Stimulated activated memory B cell treated with anti-CD40 and anti-IgM and Interleukin-4, amounts not matched to agents 10 μg/mL and 1 μg/mL and 100 μg/mL, for 72 hours (primary cell): ENCODE measurements at places on chromosomes 1 and 21.

GRCh38 chr1:102978874-102979273, 129.4 kb downstream of the COL11A1 start:
- ATAC-seq = no peak

DNA sequence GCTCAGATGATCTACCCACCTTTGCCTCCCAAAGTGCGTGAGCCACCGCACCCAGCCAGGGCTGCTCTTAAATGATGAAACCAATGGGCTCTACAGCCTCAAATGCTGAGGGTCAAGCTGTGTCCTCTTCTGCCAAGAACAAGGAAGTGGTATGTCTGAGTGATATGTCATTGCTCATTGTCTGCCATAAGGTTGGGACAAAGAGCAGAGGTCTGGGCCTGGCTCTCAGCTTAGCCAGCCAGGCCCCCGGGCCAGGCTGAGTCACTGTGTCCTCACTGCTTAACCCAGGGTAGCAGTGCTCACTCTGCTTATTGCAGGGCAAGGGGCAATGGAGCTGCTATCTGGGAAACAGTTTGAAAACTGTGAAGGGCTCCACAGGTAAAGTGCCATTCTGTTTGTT, 8.3 kb upstream of the ETS2 start:
- ATAC-seq = no peak

DNA sequence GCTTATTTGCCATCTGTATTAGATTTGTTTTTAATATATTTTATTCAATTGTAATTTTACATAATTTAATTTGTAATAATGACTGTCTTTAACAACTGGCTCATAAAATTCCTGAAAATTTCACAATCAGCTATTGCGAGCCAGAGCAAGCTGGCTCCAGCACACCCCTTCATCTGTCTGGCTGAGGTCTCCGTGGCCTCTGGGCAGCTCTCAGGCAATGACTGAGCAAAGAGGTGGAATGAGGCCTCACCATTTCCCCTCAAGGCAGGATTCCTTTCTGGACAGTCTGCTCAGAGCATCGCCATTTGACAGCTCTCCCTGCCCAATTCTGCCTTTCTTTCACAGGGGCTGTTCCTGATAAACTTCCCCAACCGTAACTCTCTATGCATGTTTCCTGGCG, 5.8 kb upstream of the KANK4 start:
- no peak for ATAC-seq

DNA sequence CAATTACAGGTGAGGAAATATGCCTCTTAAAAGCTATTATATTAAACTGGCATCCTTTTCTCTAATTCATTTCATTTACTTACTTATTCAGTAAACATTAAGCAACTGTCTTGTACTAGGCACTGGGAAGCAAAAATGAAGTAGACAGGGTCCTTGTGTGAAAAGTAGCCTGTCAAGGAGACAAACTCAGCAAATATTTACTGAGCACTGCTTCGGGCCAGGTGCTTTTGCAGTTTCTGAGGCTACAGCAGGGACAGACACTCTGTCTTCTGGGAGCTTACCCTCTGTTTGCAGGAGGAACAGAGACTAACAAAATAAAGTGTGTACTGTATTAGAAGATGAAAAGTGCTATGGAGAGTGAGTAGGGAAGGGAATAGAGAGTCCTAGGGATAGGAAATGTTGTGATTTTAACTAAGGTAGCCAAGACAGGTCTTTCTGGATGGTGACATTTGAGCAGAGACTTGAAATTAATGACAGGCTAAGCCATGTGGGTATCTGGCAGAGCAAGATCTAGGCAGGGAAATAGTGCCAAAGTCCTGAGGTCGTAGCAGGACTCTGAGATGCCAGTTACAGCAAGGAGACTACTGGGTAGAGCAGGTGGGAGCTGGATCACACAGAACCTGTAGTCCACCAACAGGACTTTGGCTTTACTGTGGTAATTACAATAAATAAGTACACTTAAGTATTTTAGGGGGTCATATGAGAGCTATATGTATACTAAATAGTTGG, 133.0 kb downstream of the ITSN1 start:
- ATAC-seq = no peak

DNA sequence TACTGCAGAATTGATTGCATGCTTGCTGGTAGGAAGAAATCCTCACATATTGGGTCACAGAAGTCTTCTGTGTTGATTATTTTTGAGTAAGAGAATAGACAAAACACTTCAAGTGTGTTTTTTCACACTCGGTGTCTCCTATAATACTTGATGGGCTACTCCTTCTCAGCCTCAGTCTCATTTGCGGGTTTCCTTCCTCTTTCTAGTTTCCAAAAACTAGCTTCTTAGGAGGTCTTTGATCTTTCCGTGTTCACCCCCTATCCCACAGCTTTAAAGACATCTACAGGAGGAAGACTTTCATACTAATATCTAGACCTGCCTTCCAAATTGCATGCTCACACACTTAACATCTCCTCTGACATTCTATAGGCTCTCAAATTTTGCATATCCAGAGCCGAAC, 40.7 kb upstream of the NTPCR start:
- ATAC-seq = no peak

- ATAC-seq = no peak
Measured at GRCh38 chr1:85313888-85314696, 37.7 kb upstream of the BCL10 start.

DNA sequence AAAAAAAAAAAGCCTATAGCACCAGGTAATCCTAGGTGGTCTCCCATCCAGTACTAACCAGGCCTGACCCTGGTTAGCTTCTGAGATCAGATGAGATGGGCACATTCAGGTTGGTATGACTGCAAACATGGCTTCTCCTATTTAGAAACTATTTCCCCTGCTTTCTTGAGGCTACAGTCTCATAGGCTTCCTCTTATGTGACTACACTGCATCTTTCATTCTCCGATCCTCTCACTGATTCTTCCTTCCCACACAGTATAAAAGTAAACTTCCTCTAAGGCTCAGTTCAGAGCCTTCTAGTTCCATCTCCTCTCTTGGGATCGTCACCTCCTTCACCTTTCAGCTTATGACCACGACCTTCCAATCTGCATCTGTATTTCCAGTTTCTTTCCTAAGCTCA, 30.4 kb upstream of the RNF2 start:
- ATAC-seq = no peak

- ATAC-seq = no peak
Measured at GRCh38 chr1:101060992-101061391, 35.4 kb upstream of the DPH5 start.

DNA sequence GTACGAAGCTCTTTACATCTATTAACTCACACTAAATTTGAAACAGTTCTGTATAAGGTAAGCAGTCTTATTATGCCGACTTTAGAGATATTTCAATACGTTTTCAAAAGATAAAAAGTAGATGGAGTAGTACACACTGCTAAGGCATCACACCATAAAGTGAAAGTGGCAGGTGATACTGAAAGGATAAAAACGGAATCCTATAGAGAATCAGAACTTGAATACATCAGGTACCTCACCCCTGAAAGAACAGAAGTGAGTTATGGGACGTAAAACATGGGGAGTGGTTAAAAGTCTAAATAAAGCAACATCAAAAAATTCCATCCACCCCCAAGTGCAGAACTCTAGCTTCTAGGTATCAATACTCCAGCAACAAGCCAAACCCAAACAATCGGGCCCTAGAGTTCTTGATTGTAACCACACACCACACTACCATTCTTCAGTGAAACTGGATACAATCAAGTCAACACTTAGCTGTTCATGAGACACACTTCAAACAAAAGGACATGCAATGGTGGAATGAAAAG, 142.6 kb downstream of the SMYD3 start:
- ATAC-seq = no peak

- no peak for ATAC-seq
Measured at GRCh38 chr21:44681861-44682579, at the start of gene KRTAP12-1. Gene KRTAP12-1, minus strand, starts transcription at chr21:44682163. Its CDS starts 40 bp downstream, at chr21:44682123.

GRCh38 chr21:39638281-39638680, 25.5 kb downstream of the B3GALT5 start:
- no peak for ATAC-seq

DNA sequence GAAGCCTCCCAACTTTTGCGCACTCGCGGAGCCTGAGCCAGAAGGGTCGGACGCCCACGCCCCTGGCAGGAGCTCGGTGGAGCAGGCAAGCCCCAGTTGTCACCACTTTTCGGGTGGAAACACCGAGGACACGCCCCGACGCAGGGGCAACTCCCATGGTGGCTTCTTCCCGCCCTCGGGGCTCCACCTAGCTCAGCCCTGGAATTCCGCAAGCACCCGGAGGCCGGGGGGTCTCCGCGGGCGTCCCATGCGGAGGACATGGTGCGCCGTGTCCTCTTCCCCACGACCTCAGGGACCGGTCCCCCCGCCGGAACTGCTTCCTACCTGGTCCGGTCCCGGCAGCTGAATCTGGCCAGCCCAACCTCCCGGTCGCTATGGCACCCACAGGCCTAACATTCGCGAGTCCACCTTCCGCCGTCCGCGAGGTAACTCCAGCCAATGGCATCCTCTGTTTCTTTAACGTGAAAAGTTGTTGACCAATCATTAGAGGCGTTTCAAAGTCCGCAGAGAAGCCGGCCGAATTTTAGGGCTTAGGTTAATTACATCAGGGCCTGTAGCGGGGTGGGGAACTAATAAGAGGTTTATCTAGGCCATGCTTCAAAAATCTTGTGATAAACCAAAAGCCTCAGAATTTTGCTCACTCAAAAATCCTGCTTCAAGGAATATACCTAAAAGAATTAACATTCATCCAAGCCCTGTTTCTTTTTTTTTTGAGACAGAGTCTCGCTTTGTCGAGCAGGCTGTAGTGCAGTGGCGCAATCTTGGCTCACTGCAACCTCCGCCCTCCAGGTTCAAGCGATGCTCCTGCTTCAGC, at the start of gene STPG1:
TSS of gene STPG1 (minus strand) at position 433 of the 814 bp plus-strand sequence. CDS start 12,394 bp downstream, outside the sequence.
- peak; percentile 75 for ATAC-seq

DNA sequence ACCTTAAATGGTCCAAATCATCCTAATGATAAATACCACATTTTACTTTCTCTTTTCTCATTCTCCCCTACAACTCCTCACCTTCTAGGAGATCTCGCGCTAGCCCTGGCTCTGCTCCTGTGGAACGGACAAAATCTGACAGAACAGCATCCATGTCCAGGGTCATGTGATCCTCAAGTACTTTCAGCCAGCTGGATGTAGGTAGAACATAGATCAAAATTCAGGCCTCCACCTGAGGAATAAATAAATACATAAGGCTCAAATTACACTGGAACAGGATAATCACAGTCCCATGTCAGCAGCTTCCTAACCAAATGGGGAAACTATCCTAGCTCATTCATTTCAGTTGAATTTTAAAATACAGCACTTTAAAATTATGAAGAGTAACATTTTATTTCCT, 33.2 kb downstream of the OTUD7B start:
- no peak for ATAC-seq

GRCh38 chr1:100710906-100711682, 8.4 kb upstream of the VCAM1 start:
- no peak for ATAC-seq

GRCh38 chr1:93668951-93669350, 12.7 kb downstream of the BCAR3 start:
- ATAC-seq = no peak

DNA sequence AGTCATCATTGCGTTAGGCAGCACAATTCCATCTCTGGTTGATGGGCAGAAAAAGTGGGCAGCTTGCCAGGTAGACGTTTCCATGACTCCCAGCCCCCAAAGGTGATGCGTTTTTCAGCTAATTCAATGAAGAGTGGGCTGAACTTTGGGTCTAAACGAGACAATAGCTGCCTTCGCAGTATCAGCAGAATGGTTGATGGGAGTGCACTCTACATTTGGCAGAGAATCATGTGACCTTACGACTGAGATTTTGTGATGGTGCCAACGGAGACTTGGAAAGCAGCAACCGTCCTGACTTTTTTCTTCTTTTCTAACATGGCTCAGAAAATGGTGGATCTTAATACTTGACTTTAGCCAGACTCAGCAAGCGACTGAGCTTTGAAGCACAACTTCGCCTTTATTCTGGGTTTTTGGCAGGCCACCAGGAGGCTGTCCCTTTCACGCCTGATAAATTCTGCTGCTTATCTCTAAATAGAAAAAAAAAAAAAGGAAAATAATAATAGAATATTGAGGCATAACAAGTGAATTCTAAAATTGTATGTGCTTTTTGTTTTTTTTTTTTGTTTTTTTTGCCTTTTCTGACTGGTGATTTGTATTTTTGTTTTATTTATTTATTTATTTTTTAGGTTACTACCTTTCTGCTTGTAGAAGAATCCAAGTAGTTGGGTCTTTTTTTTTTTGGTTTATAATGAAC, 804.8 kb downstream of the USP25 start:
- ATAC-seq = no peak

DNA sequence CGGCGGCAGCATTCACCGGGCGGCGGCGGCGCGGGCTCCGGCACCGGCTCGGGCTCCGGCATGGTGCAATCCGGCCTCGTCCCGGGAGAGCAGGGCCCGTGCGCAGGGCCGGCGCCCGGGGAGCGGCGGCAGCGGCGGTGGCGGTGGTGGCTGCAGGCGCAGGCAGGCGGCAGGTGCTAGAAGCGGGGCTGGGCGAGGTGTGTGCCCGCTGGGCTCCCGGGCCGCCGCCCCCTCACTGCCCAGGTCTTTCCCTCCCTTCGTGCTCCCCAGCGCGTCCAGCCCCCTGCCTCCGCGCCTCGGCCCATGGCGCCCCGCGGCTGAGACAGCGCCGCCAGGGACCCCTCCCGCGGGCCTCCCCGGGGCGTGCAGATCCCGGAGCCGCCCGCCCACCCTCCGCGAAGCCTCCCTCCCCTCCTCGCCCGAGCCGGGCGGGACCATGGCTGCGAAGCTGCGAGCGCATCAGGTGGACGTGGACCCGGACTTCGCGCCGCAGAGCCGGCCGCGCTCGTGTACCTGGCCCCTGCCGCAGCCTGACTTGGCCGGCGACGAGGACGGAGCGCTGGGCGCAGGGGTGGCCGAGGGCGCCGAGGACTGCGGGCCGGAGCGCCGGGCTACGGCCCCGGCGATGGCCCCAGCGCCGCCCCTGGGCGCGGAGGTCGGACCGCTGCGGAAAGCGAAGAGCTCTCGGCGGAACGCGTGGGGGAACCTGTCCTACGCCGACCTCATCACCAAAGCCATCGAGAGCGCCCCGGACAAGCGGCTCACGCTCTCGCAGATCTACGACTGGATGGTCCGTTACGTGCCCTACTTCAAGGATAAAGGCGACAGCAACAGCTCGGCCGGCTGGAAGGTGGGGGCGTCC, 492 bp downstream of the FOXO6 start:
- ATAC-seq = peak; percentile 43

DNA sequence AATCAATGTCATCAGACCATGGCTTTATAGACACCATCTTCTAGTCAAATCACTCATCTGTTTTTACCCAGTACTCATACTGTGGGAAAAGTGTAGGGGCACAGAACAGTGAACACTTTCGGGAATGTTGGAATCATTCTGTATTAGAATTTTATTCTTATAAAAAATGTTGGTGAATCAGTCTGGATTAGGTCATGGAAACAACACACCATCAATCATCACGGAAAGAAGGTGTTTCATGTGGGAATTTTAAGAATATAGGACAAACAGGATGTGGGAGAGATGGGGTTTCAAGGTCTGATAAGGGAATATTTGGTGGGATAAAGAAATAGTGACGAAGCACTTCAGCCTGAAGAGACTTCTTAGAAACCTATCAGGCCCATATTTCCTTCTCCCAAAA, 17.3 kb downstream of the GBP1 start:
- no peak for ATAC-seq
